ENCODE measurements at places on chromosomes 5 and 9.

GRCh38 chr5:96625365-96625764 is 36.8 kb upstream of the CAST start:
- no peak for DNase-seq

DNA sequence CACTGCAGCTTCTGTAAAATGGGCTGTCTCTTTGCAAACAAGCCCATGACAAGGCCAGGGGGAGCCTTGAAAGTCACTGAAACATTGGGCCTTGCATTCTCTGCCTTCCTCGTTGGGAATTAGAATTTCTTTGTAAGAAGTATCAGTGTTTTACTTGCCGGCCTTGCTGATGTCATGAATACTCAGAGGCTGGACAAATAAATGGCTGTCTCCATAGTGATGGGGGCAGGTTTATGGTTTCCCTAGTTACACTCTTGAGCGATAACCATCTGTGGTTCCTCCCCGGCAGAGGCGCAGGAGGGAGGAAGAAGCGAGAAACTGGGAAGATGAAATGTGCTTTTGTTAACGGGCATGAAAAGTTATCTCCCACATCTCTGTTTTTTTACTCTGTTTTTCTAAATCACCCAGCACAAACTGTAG is 272.7 kb upstream of the PANK3 start:
- DNase-seq: peak; percentile 82

DNA sequence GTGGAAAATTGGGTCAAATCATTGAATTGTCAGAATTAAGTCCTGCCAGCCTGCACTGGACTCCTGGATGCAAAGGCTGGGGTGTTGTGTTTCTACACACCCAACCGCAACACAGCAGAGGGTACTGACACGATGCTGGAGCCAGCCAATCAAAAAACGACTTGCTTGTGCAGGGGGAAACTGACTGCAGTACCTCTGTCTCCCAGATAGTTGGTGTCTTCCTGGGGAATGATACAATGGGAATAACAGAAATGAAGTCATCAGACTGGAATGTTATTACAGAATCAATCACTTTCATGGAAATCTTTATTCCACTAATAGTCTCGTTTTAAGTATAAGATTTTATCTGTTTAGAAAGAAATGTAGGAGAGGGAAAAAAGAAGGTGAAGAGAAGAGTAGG is 330.3 kb downstream of the MLLT3 start:
- DNase-seq: no peak

DNA sequence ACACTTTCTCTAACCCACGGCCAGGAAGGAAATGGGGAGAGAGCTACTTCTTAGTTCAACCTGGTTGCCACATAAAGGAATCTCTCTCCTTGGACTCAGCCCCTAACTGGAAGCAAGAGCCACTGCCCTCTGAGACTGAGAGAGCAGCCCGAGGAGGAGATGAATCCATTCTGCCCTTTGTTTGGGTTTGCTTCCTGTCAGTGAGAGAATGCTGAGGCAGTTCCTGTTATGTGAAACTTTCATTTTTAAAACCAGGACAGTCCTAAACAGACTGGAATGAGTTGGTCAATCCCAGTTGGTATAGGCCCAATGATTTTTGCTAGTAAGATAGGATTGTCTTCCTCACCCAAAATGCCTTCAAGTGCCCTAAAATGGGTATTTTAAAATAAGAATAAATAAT is 205.1 kb downstream of the NTRK2 start:
- no peak for DNase-seq

DNA sequence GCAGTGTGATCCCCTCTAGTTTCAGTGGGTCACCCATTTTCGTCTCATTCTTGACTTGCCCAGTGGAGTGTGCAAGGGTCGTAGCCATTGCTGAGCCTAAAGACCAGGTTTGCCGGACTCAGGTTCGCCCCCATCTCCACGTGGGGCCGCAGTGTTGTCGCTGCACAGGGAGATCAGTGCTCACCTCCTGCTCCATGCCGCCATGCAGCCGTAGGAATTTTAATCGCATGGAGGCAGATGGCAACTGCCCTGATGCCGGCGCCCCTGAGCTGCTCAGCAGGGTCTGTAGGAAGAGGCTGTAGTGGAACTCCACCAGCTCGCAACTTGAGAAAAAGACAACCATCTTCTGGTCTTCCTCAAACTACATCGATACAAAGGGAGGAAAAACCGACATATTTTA is 24.1 kb downstream of the DDX31 start:
- no peak for DNase-seq

- no peak for DNase-seq
Observed at GRCh38 chr5:154995679-154996078, 17.9 kb upstream of the KIF4B start.

- no peak for DNase-seq
Observed at GRCh38 chr5:169798438-169798837, 161.4 kb downstream of the DOCK2 start.

GRCh38 chr5:139676951-139677735 is 29.0 kb downstream of the CXXC5 start:
- no peak for DNase-seq

- DNase-seq: no peak
Observed at GRCh38 chr5:38538161-38538560, 18.3 kb downstream of the LIFR start.

DNA sequence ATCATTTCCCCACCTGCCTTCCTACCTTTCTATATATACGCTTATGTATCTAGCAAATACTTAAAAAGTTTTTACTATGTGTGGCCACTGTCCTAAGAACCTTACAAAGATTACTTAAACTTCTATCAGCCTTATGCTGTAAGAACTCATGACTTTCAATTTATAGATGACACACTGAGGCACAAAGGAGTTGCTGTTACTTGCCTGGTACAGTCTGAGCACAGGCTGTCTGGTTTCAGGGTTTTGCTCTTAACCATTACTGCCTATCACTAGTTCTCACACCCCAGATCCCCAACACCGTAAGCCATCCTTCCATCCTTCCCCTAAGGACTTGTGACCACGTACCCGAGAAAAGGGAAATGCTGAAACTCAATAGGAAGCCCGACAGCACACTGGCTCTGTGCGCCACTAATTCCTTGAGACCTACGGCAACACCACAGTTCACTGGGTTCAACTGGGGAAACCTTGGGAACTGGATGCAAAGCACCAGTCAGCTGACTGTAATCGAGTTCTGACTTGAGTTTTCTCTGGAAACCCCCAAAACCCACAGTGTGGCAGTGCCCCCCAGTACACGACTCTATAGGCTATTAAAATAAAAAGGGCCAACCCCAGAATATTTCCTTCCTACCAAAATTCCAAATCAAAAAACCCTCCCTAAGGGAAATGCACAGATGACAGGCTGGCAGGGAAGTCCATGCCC is 56.0 kb downstream of the AUH start:
- DNase-seq: no peak

DNA sequence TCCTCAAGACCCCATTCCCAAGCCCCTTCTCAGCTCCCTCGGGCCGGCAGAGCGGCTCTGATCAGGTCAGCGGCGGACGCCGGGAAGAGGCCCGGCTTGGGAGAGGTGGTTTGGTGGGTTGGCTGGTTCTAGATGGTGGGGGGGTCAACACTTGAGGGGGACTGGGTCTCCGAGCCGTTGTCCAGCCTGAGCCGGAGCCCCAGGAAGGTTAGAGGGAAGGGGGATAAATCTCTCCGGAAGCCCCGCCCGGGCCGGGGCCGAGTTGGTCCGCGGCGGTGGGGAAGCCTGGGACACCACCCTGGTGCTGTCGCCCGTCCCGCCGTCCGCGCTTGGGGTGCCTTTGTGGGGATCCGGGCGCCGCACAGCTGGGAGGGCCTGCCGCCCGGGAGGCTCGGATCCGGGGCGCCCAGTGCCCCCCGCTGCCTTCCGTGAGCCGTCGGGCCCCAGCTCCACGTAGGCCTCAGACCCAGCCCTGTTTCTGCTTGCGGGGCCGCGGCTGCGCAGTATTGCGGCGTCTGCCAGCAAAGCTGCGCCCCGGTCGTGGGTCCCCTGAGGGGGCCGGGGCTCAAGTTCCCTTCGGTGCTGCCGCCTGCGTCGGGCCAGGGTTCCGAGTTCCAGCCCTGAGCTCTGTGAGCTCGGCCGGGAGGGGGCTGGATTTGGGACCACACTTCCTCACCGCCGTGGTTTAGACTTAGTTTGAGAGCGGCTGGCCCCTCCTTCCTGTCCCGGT is 542 bp upstream of the TRIM52 start:
- peak; percentile 84 for DNase-seq

DNA sequence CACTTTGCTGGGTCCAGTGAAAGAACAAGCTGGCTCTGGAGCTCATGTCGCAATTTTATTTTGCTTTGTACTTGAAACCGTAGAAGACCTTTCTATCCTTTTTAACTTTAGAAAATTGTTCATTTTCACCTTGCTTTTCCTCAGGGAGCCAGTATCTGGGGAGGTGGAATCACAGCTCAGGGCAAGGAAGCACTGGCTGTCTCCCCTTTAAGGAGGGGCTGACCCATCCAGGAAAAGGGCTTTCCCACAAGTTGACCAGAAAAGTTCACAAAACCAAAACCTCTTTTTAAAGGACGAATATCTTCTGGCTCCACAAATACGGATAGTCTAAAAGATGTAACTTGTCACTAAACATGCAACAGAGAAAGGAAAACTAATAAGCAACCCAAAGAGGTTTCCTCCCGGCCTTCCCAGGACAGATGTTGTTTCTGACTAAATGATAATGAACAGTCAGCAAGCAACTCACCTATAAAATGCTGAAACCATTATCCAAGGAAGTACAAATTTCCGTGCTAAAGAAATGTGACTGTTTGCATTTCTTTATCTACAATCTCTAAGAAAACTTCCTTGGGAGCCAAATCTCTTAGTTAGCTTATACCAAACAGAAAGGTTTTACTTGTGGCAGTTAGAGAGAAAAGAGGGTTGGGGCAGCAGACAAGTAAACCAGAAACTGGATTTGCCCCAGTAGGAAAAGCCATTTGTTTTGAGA is 278.2 kb downstream of the PLK2 start:
- no peak for DNase-seq

GRCh38 chr5:178531786-178532185 is 58.4 kb downstream of the COL23A1 start:
- no peak for DNase-seq

- no peak for DNase-seq
Observed at GRCh38 chr9:118091711-118092500, 387.7 kb downstream of the TLR4 start.

- no peak for DNase-seq
Observed at GRCh38 chr9:120935383-120935857, 8.8 kb upstream of the TRAF1 start.

GRCh38 chr9:1332156-1332555 is 282.0 kb downstream of the DMRT2 start:
- DNase-seq: no peak

All from central memory CD4-positive, alpha-beta T cell (primary cell).